Psoas muscle (tissue), 8 donors: ENCODE measurements at places on chromosomes 7 and 10. TPM values are rescaled to one million over a fixed set of nuclear protein-coding genes. Genes with fewer than 3 reads are reported as not detected.
A peak's percentile ranks its signal among the peaks of the same experiment; 100 is the strongest.

GRCh38 chr10:62735464-62736167 lies 68.9 kb upstream of the ADO start:
- no peaks in the 10 kb centered on the region for H3K27me3 ChIP-seq
- DNase-seq: no peak
- no peak overlapping the region for H3K27ac ChIP-seq
- H3K4me3 ChIP-seq: no peak overlapping the region
- H3K4me1 ChIP-seq: no peaks in the 10 kb centered on the region

DNA sequence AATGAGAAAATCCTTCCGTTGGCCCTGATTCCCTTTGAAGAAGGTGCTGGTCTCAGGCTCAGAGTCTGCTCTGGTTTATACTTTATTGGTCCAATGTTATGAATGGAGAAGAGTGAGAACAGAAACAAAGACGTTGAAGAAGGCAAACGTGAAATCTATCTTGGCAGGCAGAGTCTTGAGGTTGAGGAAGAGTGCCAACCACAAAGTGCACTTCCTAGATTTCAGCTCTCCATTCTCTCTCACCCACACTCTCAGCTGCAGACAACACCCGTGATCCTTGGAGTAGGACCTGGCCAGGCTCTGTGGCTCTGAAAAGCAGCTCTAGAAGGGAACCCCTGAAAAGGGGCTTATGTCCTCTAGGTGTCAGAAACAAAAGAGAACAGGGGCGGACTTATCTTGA lies 128.9 kb upstream of the PLXNA4 start:
- H3K4me3 ChIP-seq: no peak overlapping the region
- H3K36me3 ChIP-seq: no peaks in the 10 kb centered on the region
- no peak for DNase-seq
- no peaks in the 10 kb centered on the region for H3K27me3 ChIP-seq

DNA sequence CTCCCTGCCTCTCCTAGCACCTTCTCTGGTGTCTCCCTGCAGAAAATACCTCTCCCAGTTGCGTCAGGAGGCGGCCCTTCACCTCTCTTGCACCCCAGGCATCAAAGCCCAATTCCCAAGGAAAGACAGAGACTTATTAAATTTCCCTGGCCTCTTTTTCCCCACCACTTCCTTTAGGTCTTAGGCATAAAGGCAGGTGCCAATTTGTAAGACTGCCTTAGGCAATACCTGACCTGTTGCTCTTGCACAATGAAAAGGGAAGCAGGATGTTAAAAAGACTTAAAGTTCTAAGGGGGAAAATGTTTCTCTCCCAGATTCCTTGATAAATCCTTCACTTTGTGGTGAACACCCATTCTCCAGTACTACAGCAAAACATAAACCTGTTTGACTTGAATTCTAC lies 186.7 kb downstream of the SLC25A13 start:
- H3K27ac ChIP-seq: no peak overlapping the region
- H3K36me3 ChIP-seq: peaks cover 34% of the 10 kb centered on the region
- no peaks in the 10 kb centered on the region for H3K27me3 ChIP-seq

BBIP1 gene
- polyA plus RNA-seq: 16.1 TPM

GRCh38 chr10:22712956-22713852 lies 1.2 kb downstream of the PIP4K2A start:
- H3K4me3 ChIP-seq: peak overlapping the region; percentile 93
- DNase-seq: peak; percentile 21
- H3K27me3 ChIP-seq: no peaks in the 10 kb centered on the region
- H3K4me1 ChIP-seq: peaks cover 24% of the 10 kb centered on the region
- peak overlapping the region; percentile 4 for H3K27ac ChIP-seq

PALD1 gene
- 2.5 TPM for polyA plus RNA-seq

ABCB1 gene
- 0.59 TPM for polyA plus RNA-seq

MYOZ1 gene
- polyA plus RNA-seq: 878 TPM
